Osteoblast (primary cell): ENCODE measurements at places on chromosomes 12 and 14. TPM values are rescaled to one million over a fixed set of nuclear protein-coding genes. Genes with fewer than 3 reads are reported as not detected.
A peak's percentile ranks its signal among the peaks of the same experiment; 100 is the strongest.

Gene TMEM263
- total RNA-seq, result 125 and 130 TPM in 2 replicates

GRCh38 chr14:84894254-84894653 is 635.7 kb upstream of the FLRT2 start:
- no peak for DNase-seq

DNA sequence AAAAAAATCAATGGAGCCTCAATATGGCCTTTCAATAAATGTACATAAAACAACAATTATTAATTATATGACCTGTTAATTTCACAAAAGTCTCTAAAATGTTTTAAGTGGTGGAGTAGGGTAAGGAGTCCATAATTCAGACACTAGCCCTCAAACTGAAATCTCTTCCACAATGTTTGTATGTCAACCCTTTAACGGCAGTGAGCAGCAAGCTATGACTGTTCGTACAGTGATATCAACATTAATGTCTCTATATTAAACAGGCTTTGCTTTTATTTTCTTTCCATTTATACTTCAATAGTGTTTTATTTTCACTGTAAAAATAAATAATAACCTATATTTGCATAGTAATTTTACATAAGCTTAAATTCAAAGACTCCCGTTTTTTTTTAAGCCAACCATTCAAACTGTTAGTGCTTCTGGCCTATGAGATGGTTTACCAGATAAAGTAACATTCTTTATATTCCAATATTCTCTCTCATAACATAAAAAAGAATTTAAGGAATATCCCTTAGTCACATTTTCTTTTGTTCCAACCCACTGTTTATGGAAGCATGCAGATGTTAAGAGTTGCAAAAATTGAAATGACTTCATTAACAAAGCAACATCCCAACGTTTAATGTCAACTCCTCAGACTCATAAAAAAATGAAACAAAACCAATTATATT is 2.3 kb downstream of the CDK17 start:
- DNase-seq, result peak; percentile 73

Gene NOVA1
- total RNA-seq, result 0.36 TPM in 1 of 2 replicates, not detected in the other

GRCh38 chr12:123512838-123513665 is 20.5 kb downstream of the RILPL1 start:
- no peak for DNase-seq

DNA sequence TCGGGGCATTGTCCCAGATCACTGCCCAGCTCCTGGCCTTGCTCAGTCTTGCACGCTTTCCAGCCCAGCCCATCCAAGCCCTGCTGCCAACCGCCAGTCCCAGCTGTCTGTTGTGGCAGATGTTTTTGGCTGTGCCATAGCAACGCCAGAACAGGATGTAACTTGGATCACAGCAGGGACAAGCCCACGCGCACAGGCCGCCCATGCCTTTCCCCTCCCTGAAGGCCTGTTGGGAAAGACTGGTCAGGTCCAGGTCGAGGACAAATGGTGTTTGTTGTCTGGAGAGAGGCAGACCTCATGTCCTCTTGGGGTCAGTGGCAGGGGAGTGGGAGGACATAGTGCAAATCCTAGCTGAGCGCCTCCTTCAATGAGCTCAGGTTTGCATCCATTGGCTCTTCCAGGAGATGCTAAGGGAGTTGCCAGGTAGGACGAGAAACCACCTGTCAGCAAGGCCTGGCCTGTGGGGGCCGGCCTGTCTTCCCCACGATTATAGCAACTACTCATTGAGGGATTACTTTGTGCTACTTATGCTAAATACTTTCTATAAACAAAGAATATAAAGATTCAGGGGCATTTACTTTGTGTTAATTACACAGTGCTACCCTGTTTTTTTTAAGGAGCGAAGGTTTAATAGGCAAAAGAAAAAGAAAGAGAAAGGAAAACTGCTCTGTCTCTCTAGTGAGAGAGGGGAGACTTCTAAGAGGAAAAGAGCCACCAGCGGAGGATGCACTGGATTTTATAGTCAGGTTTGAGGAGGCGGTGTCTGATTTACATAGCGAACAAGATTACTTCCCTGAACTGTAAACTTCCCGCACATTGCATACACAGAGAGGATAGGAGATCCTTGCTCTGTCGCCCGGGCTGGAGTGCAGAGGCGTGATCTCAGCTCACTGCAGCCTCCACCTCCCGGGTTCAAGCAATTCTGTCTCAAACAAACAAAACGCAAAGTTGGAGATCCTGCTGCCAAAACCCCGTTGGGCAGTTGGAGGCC is 42.8 kb upstream of the CORO1C start:
- DNase-seq, result peak; percentile 91

DNA sequence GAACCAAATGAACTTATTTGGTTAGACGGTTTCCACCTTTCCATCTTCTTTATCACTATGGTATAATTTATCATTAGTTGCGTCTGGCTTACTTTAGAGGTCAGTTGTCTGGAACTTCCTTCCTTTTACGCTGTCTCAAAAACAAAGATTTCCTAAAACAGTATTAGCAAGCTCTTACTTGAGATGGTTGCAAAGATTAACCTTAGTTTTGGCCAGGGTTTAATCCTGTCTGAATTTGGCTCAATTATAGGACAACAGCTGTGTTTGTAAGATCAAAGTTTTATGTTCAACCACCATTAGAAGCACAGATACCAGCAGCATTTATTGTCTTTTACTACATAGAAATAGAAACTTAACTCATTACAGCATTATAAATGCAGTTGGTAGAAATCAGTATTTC is 7.9 kb upstream of the WASHC3 start:
- DNase-seq, result no peak

Gene FOXG1
- total RNA-seq, result under 0.01 TPM in 1 of 2 replicates, not detected in the other

Gene PLA2G1B
- total RNA-seq, result not detected in 2 replicates

DNA sequence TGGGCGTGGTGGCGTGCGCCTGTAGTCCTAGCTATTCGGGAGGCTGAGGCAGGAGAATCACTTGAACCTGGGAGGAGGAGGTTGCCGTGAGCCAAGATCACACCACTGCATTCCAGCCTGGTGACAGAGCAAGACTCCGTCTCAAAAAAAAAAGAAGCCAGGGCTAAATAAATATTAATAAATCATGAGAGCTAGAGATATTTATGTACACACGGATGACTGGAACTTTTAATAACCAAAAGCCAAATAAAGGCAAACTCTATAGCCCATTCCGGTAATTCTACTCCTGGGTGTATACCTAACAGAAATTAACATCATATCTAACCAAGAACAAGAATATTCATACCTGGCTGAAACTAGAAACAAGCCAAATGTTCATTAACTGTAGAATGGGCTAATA is 7.7 kb upstream of the TRAFD1 start:
- no peak for DNase-seq

Gene DEGS2
- 0.29 and 0.36 TPM in 2 replicates for total RNA-seq

Gene GLIPR1L2
- 0.29 and 0.36 TPM in 2 replicates for total RNA-seq

GRCh38 chr12:113241191-113242025 is 20.1 kb downstream of the TPCN1 start:
- DNase-seq, result peak; percentile 90

Gene HOTAIR
- 0.72 and 1.2 TPM in 2 replicates for total RNA-seq

- DNase-seq, result no peak
These were observed 52.9 kb downstream of the ACACB start for GRCh38 chr12:109169262-109169661.

- no peak for DNase-seq
These were observed 15.1 kb upstream of the NGDN start for GRCh38 chr14:23454445-23454856.

Gene SLC25A21
- total RNA-seq, result 0.29 and 0.72 TPM in 2 replicates

GRCh38 chr14:50798048-50798421 is 32.9 kb downstream of the NIN start:
- no peak for DNase-seq

Gene TAS2R8
- total RNA-seq, result under 0.01 and 0.36 TPM in 2 replicates

Gene PDZRN4
- not detected in 2 replicates for total RNA-seq

Gene CD163
- total RNA-seq, result under 0.01 TPM in 2 replicates

DNA sequence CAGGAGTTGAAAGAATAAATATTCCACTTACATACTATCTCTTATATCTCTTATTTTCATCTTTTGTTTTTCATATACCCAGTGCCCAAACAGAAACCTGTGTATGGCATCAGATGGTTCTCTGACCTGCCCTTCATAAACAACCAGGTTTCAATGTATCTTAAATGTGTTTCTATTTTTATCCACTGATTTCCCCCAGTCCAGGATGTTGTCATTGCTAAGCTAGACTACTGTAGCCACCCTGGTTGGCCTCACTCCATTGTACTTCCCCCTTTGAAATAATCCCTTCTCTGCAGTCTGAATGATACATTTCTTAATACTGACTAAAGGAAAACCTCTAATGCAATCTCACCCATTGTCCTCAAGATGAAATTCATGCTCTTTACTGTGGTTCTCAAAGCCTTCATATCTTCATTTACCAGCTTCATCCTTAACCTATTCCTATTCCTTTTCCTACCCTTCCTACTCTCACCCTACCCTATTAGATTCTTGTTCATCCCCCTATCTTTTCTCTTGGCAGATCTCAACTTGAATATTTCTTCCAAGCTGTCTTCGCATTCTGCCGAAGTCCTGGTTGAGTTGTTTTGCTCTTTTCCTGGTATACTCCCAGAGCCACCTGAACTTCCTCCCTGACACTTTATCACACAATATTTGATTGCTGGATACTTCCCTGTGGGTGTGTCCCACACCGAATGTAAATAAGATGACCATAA is 312.4 kb downstream of the FOXG1 start:
- no peak for DNase-seq

Gene LHX5
- total RNA-seq, result not detected in 2 replicates

GRCh38 chr12:57127726-57128518 is at the start of gene LRP1:
Gene LRP1, plus strand, starts transcription at chr12:57128483. Its CDS starts 482 bp downstream, at chr12:57128965.
- DNase-seq, result peak; percentile 96

Gene DYNLL1
- 162 and 168 TPM in 2 replicates for total RNA-seq

DNA sequence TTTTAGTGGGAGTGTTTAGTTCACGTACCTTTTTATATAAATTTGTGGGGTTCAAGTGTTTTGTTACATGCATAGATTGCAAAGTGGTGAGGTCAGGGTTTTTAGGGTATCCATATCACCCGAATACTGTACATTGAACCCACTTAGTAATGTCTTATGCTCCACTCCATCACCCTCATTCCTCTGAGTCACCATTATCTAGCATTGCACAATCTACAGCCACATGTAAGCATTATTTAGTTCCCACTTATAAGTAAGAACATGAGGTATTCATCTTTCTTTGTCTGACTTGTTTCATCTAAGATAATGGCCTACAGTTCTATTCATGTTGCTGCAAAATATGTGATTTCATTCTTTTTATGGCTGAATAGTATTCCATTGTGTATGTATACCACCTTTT is 583.7 kb upstream of the LRFN5 start:
- no peak for DNase-seq

Gene CLEC2B
- total RNA-seq, result 11.5 and 11.6 TPM in 2 replicates

Gene DIABLO
- 53.6 and 64.4 TPM in 2 replicates for total RNA-seq

GRCh38 chr12:25009496-25010092 is 60.7 kb upstream of the BCAT1 start:
- no peak for DNase-seq

Gene RFLNA
- 15.9 and 16.2 TPM in 2 replicates for total RNA-seq

Gene NAV3
- total RNA-seq, result 84.7 and 107 TPM in 2 replicates

DNA sequence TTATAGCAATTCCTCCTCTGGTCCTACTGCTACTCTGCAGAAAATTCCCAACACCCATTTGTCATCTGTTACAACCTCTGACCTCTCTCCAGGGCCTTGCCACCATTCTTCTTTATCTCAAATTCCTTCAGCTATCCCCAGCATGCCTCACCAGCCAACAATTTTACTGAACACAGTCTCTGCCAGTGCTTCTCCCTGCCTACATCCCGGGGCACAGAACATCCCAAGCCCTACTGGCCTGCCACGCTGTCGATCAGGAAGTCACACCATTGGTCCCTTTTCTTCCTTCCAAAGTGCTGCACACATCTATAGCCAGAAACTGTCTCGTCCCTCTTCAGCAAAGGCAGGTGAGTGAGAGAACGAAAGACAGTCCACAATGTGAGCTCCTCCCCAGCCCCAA is 122.1 kb downstream of the TTLL5 start:
- DNase-seq, result no peak

Gene OTX2
- not detected in 2 replicates for total RNA-seq

Gene SMIM41
- under 0.01 TPM in 1 of 2 replicates, not detected in the other for total RNA-seq

Gene DBX2
- total RNA-seq, result not detected in 2 replicates

Gene MYF6
- not detected in 2 replicates for total RNA-seq

GRCh38 chr12:98291828-98292227 is 223.6 kb upstream of the TMPO start:
- DNase-seq, result no peak

DNA sequence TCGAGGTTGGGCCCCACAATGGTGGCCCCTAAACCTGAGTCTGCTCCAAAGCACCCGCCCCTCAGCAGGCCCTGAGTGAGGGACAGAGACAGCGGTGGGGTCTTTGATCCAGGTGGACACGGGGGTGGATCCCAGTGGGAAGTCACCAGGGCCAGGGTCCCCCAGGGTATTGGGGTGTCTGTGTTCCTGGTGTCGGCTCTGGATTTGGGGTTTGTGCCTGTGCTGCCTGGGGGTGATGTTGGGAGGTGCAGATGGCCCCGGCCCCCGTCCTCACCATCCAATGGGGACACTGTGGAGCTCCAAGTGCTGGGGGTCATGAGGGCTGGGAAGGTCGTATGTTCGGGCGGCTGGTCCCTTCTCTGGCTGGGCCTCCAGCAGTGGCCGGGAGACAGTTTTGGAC is 354.2 kb downstream of the TMEM121 start:
- DNase-seq, result peak; percentile 59

Gene FGF23
- total RNA-seq, result not detected in 2 replicates

Gene SERPINA5
- 0.36 and 0.59 TPM in 2 replicates for total RNA-seq

DNA sequence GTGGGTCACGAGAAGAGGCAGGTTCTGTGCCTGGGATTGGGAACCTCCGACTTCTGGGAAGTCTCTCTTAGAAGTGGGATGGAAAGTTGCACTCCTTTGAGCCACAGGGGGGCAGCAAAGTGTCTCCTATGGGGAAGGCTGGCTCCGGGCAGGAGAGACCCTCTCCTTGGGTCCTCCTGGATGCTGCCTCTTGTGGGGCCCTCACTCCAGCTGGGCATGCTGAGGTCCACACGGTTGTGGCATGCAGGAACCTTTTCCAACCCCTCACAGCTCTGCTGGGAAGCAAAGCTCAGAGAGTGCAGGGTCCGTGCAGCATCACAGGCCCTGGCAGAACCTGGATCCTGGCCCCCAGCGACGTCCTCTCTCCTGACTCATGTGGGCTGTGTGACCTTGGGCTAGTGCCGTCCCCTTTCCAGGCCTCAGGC is 17.4 kb downstream of the SDSL start:
- peak; percentile 88 for DNase-seq

Gene CRACR2A
- total RNA-seq, result 13.8 and 16.3 TPM in 2 replicates

- peak; percentile 92 for DNase-seq
These were observed 1.8 kb downstream of the CCDC85C start for GRCh38 chr14:99602054-99602787.

- no peak for DNase-seq
These were observed 35.5 kb downstream of the PLXNC1 start for GRCh38 chr12:94183708-94184379.

Gene HRK
- total RNA-seq, result under 0.01 and 0.59 TPM in 2 replicates

Gene PIP4K2C
- 32.4 and 36.6 TPM in 2 replicates for total RNA-seq

GRCh38 chr14:31880935-31881334 is 196.2 kb upstream of the ARHGAP5 start:
- DNase-seq, result peak; percentile 72

- DNase-seq, result no peak
These were observed 147.4 kb upstream of the EGLN3 start for GRCh38 chr14:34098045-34098984.

DNA sequence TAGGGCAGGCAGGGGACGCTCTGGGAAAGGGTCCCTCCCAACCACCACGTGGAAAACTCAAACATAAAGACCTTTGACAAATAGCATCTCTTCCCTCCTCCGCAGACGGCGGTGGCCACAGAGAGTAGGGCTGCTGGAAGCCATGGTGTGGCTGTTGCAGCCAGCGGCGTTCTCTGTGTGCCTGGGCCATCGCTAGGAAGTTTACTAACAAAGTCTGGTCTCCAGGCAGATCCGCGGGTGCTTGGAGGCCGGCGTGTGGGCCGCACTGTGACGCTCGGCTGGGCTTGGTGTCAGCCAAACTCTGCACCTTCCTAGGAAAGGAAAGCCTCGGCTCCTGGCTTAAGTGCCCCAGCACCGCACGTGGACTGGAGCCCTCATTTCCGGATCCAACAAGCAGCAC is 65.6 kb downstream of the CCDC88C start:
- DNase-seq, result peak; percentile 4
